ENCODE measurements at places on chromosomes 2 and 18. TPM values are rescaled to one million over a fixed set of nuclear protein-coding genes. Genes with fewer than 3 reads are reported as not detected.

Gene INPP1
- 13.3 TPM for total RNA-seq

Gene MAPK4
- total RNA-seq = 1.2 TPM

Gene LRRC30
- not detected for total RNA-seq

Gene SEC11C
- 6.2 TPM for total RNA-seq

- H3K36me3 ChIP-seq = no peaks in the 10 kb centered on the region
- H3K4me1 ChIP-seq = no peaks in the 10 kb centered on the region
- no peak overlapping the region for H3K4me3 ChIP-seq
- H3K27me3 ChIP-seq = no peaks in the 10 kb centered on the region
- no peak overlapping the region for H3K27ac ChIP-seq
These were observed 194.3 kb downstream of the GALNT1 start for GRCh38 chr18:35775887-35776286.

- H3K27ac ChIP-seq = no peak overlapping the region
- no peaks in the 10 kb centered on the region for H3K4me1 ChIP-seq
- H3K36me3 ChIP-seq = no peaks in the 10 kb centered on the region
- H3K4me3 ChIP-seq = no peak overlapping the region
- DNase-seq = no peak
These were observed 531.0 kb upstream of the SETBP1 start for GRCh38 chr18:44149706-44150105.

DNA sequence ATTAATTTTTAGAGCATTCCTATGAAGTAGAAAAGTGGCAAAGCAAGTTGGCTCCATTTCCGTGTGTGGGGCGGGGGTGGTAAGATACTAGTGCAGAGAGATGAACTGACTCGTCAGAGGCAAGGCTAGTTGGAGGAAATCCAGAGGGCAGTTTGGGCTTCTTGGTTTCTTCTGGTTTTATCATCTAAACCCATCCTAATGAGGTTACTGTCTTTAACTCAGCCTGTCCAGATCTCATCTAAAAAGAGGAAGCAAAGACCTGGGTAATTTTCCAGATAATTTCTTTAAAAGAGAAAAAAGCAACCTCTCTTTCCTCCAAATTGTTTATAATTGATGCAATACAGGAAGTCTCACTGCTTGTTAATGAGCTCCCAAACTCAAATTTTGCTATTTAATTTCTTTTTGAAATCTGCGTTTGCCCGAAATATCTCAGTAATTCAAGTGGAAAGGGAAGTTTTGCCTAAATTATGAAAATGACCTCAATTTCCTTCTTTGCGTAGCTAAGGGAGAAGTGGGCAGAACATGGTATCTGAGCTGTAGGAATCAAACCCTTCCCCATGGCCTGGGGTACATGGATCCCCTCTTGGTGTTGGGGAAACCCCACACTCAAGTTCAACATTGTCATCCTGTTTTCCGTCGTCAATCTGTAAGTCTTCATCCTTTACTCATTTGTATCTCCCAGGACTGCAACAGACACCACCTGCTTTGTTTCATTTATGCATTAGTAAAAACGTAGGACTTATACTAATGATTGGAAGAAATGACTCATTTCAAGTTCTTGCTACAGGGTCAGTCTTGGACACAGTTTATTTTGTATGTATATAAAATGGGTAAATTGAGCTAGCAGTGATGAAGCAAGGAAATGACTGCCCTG lies 89.1 kb upstream of the KLF7 start:
- peaks cover 17% of the 10 kb centered on the region for H3K4me1 ChIP-seq
- no peak for DNase-seq
- H3K27me3 ChIP-seq = no peaks in the 10 kb centered on the region
- no peaks in the 10 kb centered on the region for H3K36me3 ChIP-seq
- H3K4me3 ChIP-seq = no peak overlapping the region
- no peak overlapping the region for H3K27ac ChIP-seq

- H3K27me3 ChIP-seq = no peaks in the 10 kb centered on the region
- DNase-seq = no peak
- H3K4me3 ChIP-seq = no peak overlapping the region
- no peak overlapping the region for H3K27ac ChIP-seq
- H3K4me1 ChIP-seq = no peaks in the 10 kb centered on the region
- no peaks in the 10 kb centered on the region for H3K36me3 ChIP-seq
These were observed 44.0 kb downstream of the MYL12B start for GRCh38 chr18:3305933-3306332.

DNA sequence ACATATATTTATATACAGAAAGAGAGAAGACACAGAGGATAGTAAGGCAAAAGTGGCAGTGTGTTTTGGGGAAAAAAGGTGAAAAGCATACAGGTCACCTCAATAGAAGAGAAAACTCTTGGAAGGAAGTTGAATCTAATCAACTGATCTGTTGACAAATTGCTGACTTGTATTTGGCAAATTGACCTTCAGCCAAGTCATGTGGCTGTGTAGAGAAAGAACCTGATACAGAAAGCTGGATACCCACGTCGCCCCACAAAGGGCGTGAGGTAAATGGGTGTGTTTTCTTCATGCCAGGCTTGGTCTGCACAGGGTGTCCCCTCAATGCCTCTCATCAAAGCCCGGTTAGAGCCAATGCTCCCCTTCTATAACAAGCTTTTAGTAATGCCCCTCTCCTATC lies 230.0 kb upstream of the KLHL29 start:
- no peak for DNase-seq
- H3K27me3 ChIP-seq = no peaks in the 10 kb centered on the region
- H3K4me1 ChIP-seq = no peaks in the 10 kb centered on the region
- no peak overlapping the region for H3K4me3 ChIP-seq
- H3K27ac ChIP-seq = no peak overlapping the region
- H3K36me3 ChIP-seq = no peaks in the 10 kb centered on the region

Measured in ascending aorta (tissue), 2 donors.